ENCODE measurements at places on chromosomes 16 and 17. TPM values are rescaled to one million over a fixed set of nuclear protein-coding genes. Genes with fewer than 3 reads are reported as not detected.

The TSPAN10 gene
- not detected for total RNA-seq

The WNT3 gene
- 1.3 TPM for total RNA-seq

The PIGS gene
- total RNA-seq = 47.6 TPM

The RAMP2 gene
- total RNA-seq = 37.9 TPM

Measured in esophagus muscularis mucosa (tissue), 4 donors.